ENCODE measurements at places on chromosomes 6 and 20.

GRCh38 chr6:150936021-150936555, 70.6 kb downstream of the MTHFD1L start:
- no peak for DNase-seq

DNA sequence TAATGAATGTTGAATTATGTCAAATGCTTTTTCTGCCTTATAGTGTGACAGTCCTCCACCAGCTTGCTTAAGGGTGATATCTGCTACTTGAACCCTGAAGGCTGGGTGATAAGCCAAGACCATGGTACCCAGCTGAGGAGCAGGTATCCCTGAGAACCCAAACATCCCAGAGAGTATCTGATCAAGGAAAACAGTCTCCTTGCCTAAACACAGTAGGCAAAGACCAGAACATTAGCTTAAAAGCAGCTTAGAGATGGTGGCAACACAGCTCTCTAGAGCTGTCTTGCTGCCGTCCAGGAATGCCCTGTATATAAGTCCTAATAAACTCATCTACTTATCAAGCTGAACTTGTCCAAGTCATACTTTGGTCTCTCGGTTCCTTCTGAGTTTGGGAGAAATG, 127.7 kb upstream of the PRSS16 start:
- no peak for DNase-seq

DNA sequence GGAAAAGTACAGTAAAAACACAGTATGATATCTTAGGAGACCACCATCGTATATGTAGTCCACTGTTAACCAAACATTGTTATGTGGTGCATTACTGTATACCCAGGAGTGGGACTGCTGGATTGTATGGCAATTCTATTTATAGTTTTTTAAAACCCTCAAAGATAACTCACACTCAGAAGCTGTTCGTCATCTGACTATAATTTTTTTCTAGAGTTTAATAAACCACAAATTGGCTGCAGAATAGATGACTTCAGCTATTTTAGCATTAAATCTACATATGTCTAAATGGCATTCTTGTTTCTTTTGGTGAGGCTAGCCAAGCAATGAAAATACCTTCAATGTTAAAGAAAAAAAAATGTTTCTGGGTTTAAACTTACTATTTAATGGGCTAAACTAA, 134.2 kb upstream of the BMP5 start:
- no peak for DNase-seq

DNA sequence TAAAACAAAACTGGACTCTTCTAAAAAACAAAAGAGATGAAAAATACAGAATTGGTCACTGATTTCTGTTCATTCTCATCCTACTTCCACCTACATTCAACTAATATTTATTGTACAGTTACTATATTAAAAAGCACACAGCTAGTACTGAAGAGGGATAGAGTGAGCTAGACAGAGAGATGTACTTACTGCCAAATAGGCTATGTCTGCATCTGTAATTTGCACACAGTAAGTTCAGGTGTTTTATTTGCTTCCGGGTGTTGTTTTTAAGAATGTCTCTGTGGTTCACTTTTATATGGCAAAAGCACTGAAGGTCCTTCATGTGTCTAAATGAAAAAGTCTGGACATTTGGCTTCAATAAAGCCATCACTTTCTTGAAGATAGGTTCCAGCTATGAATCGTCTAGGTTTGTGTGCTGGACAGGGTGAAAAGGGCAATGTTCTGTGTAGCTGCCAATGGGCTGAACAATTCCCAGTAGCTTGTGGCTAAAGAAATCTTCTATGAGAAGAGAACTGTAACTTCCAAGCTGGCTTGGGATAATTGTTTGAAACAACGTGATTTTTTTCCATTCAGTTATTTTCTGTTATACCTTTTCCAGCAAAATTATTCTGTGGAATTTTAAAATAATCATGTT, 47.3 kb downstream of the EPB41L2 start:
- no peak for DNase-seq

- no peak for DNase-seq
Measured at GRCh38 chr6:105990151-105990550, 96.0 kb upstream of the PRDM1 start.

GRCh38 chr6:129130959-129131681, 248.2 kb downstream of the LAMA2 start:
- DNase-seq: no peak

- no peak for DNase-seq
Measured at GRCh38 chr6:20647585-20647984, 113.3 kb downstream of the CDKAL1 start.

DNA sequence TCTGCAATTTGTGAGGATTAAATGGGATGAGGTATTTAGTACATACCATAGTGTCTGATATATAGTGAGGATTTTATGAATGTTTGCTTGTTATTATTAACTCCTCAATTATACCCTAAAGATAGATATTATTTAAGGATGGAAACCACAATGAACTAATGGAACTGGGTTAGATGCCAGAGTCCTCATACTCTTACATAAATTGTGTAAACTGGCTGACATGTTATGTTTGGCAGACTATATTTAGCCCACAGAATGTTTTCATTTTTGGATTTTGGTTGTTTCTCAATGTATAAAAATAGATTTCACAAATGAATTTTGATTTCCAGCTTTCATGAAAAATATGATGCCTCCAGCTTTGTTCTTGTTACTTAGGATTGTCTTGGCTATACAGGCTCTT, 37.6 kb downstream of the HTR1B start:
- no peak for DNase-seq

DNA sequence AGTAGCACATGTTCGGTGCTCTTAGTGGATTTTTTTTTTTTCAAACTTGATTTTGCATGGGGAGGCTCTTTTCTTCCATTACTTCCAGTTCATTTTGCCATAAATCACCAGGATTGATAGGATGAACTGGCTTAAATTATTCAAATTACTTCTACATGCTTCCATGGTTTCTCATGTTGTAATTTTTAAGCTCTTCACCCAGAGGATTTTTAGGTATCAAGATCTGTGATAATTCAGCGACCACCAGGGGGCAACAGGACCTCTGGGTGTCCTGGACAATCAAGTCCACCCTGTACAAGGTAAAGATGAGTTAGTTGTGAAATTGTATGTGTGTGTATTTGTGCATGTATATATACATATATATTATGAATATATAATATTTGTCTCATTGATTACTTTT, 4.2 kb upstream of the EPHA7 start:
- DNase-seq: peak; percentile 79

GRCh38 chr6:169164451-169164850, 89.2 kb downstream of the THBS2 start:
- DNase-seq: no peak

DNA sequence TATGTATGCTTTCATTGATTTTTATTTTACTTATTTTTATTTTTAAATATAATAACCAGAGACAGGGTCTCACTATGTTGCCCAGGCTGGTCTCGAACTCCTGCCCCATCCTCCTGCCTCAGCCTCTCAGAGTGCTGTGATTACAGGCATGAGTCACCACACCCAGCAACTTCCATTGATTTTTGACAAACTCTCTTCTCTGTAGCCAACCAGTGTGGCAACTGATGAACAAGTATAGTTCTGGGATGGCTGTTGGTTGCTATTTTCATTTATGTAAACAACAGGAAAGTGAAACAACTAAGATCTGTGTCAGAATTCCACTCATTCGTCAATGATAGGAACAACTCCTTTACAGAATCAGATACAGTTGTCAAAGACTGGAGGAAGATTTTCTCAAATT, 356.7 kb upstream of the JARID2 start:
- DNase-seq: no peak

GRCh38 chr6:67952948-67953347, 682.1 kb upstream of the ADGRB3 start:
- no peak for DNase-seq

Data from endodermal cell (in vitro differentiated cells).